Neural crest cell (in vitro differentiated cells): ENCODE measurements at places on chromosomes 3 and 15.

- no peak for DNase-seq
- peaks cover 7% of the 10 kb centered on the region for H3K36me3 ChIP-seq
- no peak overlapping the region for H3K4me3 ChIP-seq
- peaks cover 8% of the 10 kb centered on the region for H3K27me3 ChIP-seq
These were observed 11.9 kb downstream of the ANXA2 start for GRCh38 chr15:60385620-60386552.

DNA sequence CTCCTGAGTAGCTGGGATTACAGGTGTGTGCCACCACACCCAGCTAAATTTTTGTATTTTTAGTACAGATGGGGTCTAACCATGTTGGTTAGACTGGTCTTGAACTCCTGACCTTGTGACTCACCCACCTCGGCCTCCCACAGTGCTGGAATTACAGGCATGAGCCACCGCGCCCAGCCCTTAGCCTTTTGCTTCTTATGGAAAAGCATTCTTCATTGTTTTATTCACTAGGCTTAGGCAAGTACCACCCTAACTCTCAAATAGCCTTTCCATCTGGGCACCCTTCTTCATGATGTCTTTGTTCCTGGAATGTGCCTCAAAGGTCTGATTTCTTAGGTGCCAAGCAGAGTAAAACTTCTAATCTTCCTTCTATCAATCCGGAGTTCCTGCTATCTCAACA is 641.8 kb downstream of the FHIT start:
- H3K4me1 ChIP-seq = no peaks in the 10 kb centered on the region
- H3K36me3 ChIP-seq = no peaks in the 10 kb centered on the region
- H3K27me3 ChIP-seq = peaks cover 5% of the 10 kb centered on the region

DNA sequence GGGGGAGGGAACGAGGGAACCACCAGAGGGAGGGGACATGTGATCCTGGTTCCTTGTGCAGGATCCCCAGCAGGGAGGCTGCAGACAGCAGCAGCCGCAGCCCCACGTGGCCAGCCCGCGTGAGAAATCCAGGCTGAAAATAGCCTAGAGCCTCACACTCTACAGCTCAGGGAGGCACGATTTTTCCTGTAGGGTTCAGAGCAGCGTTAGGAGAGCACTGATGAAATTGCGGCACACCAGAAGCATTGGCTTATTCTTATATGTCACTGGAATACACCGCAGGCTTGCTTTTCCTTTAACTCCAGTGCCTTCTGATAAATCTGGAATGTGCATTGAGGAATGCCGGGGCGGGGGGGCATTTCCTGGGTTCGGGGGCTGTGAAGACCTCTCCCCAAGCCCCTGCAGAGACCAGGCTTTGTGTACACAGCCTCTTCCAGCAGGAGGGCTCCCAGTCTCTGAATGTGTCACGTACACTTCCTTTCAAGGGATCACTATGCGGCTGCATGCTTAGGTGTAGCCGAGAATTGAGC is 193.0 kb downstream of the ATP10A start:
- H3K4me3 ChIP-seq = peak overlapping the region; percentile 58
- H3K4me1 ChIP-seq = peaks cover 33% of the 10 kb centered on the region
- H3K27me3 ChIP-seq = no peaks in the 10 kb centered on the region
- H3K36me3 ChIP-seq = no peaks in the 10 kb centered on the region
- DNase-seq = peak; percentile 41
- peak overlapping the region; percentile 57 for H3K27ac ChIP-seq

- DNase-seq = no peak
- no peaks in the 10 kb centered on the region for H3K4me1 ChIP-seq
- H3K27me3 ChIP-seq = peaks cover 47% of the 10 kb centered on the region
- no peak overlapping the region for H3K27ac ChIP-seq
- H3K36me3 ChIP-seq = no peaks in the 10 kb centered on the region
- H3K4me3 ChIP-seq = no peak overlapping the region
These were observed 8.9 kb upstream of the ALDH1A2 start for GRCh38 chr15:58074452-58074851.

- H3K36me3 ChIP-seq = no peaks in the 10 kb centered on the region
- DNase-seq = no peak
- H3K27me3 ChIP-seq = no peaks in the 10 kb centered on the region
These were observed 16.8 kb downstream of the RPUSD3 start for GRCh38 chr3:9826815-9827573.

DNA sequence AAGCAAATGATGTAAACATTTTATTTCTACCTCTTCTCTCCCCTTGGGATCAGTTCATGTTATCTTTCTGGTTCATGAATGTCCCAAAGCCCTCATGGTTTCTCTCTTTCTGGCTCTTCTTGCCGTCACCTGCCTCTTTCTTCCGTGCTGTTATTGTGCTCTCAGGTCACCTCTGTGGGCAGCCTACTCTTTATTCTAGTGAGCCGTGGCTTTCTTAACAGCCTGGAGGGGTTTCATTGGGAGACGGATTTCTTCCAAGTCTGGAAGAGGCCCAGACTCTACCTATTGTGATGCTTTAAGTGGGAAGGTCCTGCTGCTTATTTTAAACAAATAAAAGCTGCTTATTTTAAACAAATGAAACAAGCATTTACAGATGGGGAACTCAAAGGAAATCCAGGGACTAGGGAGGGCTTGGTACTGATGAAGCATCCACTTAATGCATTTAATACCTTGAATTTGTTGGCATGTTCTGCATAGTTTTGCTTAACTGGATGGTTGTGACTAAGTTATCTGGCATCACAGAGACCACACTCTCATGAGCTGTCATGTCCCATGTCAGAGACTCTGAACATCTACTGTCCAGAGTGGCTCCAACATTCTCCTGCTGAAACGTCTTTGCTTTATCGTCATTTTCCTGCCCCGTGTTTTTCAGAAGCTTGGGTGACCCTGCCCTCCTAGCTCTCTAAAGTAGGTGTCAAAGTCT is 443.3 kb downstream of the GABRG3 start:
- H3K4me3 ChIP-seq = no peak overlapping the region
- DNase-seq = no peak
- no peak overlapping the region for H3K27ac ChIP-seq
- H3K27me3 ChIP-seq = no peaks in the 10 kb centered on the region

- no peaks in the 10 kb centered on the region for H3K36me3 ChIP-seq
- DNase-seq = no peak
- H3K27ac ChIP-seq = no peak overlapping the region
- no peak overlapping the region for H3K4me3 ChIP-seq
- peaks cover 4% of the 10 kb centered on the region for H3K27me3 ChIP-seq
These were observed 313.4 kb downstream of the CNTN3 start for GRCh38 chr3:74301056-74301455.

- H3K4me1 ChIP-seq = peaks cover 19% of the 10 kb centered on the region
- no peak for DNase-seq
- no peak overlapping the region for H3K27ac ChIP-seq
- no peak overlapping the region for H3K4me3 ChIP-seq
- H3K36me3 ChIP-seq = no peaks in the 10 kb centered on the region
These were observed 125.4 kb downstream of the NUP210 start for GRCh38 chr3:13294442-13295351.

GRCh38 chr3:194640829-194641228 is 7.6 kb upstream of the TMEM44 start:
- H3K27ac ChIP-seq = no peak overlapping the region
- H3K36me3 ChIP-seq = peaks cover 11% of the 10 kb centered on the region
- no peaks in the 10 kb centered on the region for H3K27me3 ChIP-seq
- no peaks in the 10 kb centered on the region for H3K4me1 ChIP-seq

DNA sequence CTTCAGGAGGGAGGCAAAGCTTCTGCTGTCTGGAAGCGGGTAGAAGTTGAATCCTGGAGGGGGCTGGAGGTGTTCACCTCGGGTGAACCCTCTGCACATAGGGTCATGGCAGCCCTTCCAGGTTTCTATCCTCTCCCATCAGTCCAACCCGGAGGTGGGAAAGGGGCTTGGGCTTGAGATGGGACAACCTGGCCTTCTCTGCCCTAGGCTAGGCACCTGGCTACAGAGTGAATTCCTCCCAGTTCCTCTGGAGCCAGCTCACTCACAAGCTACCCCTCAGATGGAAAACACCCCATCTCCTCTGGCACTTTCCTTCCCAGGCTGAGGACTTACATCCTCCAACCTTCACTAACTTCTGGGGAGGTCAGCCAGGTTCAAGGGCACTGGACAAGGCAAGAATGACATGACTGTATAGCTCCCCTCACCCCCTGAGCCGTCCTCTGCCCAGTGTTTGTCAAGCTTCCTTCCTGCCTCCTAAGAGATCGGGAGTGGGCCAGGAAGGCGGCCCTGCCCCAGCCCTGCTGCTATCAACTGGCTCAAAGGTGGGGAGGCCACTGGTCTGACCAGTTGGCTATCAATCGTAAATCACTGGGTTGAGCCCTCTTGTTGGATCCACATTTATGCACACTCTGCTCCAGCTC is 45.8 kb downstream of the KLF15 start:
- no peaks in the 10 kb centered on the region for H3K4me1 ChIP-seq
- no peak overlapping the region for H3K27ac ChIP-seq
- H3K36me3 ChIP-seq = no peaks in the 10 kb centered on the region
- no peaks in the 10 kb centered on the region for H3K27me3 ChIP-seq
- no peak for DNase-seq

DNA sequence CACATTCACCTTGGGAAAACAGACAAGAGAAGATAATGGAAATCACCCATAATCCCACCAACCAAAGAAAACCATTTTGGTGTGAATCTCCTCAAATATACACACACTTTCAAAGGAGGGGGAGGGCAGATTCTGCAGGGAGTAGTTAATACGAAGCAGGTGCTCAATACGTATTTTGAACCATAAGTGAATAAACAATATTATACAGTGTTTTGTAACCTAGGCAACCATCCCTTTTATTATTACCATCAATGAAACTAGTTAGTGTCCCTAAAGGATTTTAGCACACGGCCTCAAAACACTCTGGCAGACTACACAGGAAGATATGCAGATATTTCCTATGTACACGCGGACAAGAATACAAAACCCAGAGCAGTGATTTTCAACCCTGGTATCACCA is 6.1 kb downstream of the OSBPL10 start:
- DNase-seq = no peak
- no peak overlapping the region for H3K4me3 ChIP-seq
- peaks cover 3% of the 10 kb centered on the region for H3K36me3 ChIP-seq
- peaks cover 30% of the 10 kb centered on the region for H3K4me1 ChIP-seq

DNA sequence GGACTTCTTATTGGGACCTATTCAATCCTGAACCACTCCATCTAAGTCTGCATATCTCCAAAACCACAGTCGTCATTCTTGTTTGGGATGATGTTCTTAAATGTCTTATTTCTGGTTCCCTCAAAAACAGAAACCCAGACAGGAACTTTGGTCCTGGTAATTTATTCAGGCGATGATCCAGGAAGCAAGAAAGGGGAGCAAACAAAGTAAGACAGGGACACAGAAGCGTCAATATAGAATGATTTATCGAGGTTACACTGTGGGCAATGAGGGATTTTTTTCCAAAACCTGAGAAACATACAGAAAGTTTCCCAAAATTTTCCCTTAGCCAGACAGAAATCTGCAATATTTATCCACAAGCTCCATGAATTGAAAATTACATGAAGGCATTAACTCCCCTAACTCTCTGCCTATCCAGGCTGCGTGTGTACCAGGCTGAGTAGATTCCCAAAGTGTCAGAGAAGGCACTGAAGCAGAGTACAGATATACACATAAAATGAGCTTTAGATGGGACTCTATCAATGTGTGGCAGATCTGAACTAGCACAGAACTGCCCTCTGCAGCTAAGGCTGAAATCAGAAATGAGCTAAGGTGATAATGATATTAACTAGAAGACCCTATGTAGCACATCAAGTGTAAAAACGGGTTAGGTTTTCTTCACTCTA is 43.2 kb downstream of the TP63 start:
- no peak overlapping the region for H3K4me3 ChIP-seq
- H3K27ac ChIP-seq = no peak overlapping the region

DNA sequence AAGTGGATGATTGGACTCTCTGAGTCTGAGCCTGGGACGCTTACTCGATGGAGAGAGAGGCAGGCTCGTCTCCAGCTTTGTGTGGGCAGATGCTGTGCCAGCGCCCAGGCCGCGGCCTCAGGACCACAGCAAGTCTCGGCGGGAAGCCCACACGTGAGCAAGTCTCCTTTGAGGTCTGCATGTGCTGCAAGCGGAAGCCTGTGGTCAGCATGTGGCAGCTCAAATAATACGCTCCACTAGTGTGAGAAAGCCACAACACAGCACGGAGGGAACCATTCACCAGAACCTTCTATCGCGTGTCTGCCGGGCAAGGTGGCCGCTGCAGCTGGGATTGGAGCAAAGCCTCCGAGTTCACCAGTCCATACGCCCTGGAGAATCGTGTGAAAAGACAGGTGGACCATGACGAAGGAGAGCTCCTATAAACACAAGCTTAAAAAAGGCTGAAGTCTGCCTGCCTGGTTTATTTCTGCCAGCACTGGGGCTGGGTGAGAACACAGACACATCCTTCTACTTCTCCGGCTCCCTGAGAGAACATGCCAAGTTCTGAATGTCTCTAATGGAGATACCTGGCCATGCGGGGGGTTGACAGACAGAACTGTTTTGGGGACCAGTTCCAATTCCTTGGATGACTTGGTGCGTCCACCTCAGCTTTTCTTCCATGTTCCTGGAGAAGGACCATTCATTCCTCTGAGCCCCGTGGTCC is 82.0 kb upstream of the LRIG1 start:
- peak overlapping the region; percentile 13 for H3K27ac ChIP-seq
- no peak overlapping the region for H3K4me3 ChIP-seq
- peaks cover 37% of the 10 kb centered on the region for H3K4me1 ChIP-seq
- H3K27me3 ChIP-seq = no peaks in the 10 kb centered on the region
- DNase-seq = no peak

- H3K4me3 ChIP-seq = peak within 1 kb of the TSS; percentile 91
- peaks cover 4% of the 10 kb centered on the region for H3K4me1 ChIP-seq
- DNase-seq = peak; percentile 26
- H3K36me3 ChIP-seq = peaks cover 2% of the 10 kb centered on the region
These were observed at the start of gene RYR3 for GRCh38 chr15:33310481-33311311. Gene RYR3, plus strand, starts transcription at chr15:33310967. Its CDS starts 79 bp downstream, at chr15:33311046.

DNA sequence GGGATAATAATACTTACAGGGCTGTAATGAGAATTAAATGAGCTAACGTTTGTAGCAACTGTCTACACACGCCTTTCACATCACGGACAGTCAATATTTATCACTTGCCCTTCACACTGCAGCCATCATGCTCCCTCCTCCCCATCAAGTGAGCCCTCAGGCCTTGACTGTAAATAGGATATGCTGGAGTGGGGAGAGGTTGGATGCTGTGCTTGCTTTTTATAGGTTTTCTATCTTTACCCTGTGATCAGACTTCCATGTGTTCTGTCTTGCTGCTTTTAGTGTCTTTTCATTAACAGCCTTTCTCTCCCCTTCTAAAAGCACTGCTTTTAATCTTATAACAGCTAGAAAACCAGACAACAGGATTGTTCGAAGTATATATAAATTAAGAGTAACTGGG is 12.8 kb upstream of the MAGEF1 start:
- no peak overlapping the region for H3K4me3 ChIP-seq
- H3K27ac ChIP-seq = no peak overlapping the region
- H3K36me3 ChIP-seq = no peaks in the 10 kb centered on the region
- no peaks in the 10 kb centered on the region for H3K27me3 ChIP-seq

- H3K4me1 ChIP-seq = no peaks in the 10 kb centered on the region
- no peaks in the 10 kb centered on the region for H3K36me3 ChIP-seq
These were observed 27.5 kb downstream of the TMEM158 start for GRCh38 chr3:45198264-45199260.
